ENCODE measurements at places on chromosomes 13 and 19.
A peak's percentile ranks its signal among the peaks of the same experiment; 100 is the strongest.

- no peak for DNase-seq
Observed at GRCh38 chr19:13834244-13835069, 39.2 kb downstream of the ZSWIM4 start.

DNA sequence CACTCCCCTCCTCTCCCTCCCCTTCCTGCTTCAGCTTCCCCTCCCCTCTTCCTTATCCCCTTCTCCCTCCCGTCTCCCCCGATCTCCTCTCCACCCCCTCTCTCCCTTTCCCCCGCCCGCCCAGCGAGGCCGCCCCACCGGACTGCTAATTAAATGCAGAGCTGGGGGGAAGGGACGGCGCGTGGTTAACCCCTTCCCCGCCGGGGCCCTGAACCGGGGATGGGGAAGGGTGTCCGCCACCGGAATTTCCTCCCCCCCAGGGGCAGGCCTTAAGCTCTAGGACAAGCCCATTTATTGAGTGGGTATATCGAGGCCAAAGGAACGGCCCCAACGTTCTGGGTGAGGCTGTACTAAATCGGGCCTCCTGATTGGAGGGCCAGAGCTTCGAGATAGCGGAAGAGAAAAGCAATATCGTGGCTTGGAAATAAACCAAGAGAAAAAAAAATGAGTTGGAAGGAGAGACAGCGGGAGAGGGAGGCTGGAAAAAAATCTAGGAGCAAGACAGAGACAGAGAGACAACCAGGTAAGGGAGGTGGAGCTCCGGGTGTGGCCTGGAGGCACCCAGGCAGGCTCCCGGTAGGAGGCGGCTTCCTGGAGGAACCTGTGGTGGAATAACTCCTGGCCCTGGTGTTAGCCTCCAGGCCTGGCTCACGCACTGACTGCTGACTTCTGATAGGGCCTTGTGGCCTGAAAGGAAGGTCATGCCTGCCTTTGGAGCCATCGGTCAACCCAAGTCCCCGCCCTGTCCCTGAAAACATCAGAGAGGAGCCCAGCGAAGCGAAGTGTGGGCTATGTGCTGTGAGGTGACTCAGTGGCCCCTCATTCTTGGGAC, 11.6 kb upstream of the JUND start:
- DNase-seq: no peak

DNA sequence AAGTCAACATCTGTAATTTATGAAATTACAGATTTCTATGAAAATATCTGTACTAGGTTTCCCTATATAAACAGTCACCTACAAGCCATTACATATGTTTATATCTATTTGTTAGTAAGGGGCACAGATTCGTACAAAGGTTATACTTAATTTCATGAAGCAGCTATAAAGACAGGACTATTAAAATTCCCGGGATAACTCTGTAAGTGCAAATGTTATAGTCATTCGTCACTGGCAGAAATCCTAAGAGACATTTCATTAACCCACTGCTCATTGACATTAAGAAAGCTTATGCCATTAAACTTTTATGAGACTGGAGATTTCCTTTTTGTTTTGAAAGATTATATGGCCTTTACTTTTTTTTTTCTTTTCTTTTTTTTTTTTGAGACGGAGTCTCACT, 122.9 kb downstream of the MYO16 start:
- no peak for DNase-seq

GRCh38 chr19:3124630-3125029, 11.2 kb upstream of the GNA15 start:
- DNase-seq: no peak

DNA sequence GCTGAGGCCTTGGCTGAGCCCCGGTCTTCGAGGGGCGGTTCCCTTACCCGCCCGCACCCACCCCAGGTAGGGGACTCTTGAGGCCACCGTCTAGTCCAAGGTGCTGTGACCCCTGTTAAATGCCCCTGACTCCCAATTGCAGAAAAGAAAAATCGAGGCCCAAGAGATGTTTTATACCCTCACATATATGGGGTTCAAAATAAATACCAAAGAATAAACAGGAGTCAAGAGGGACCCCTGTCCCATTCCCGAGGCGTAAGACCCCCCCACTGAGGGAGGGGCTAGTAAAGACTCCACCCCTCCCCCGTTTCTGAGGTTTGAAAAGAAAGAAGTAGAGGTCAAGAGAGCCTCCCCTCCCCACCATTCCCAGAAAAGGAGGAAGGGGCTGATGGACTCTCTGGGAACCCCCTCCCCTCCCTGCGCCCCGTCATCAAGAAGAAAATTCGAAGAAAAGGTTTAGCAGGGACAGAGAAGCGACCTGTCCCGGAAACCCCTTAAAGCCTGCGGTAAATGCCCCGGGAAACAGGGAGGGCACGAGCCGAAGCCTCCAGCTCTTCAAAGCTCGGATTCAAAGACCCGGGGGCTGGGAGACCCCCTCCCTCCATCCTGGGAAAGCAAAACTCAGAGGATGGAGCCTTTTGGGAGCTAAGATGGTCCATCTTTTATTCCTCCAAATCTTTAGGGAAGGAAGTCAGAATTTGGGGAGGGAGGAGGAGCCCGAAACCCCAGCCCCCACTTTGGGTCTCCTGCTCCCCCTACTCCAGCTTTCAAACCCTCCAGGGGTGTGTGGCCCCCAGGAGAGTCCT, 755 bp upstream of the RAB3A start:
- DNase-seq: peak; percentile 41

DNA sequence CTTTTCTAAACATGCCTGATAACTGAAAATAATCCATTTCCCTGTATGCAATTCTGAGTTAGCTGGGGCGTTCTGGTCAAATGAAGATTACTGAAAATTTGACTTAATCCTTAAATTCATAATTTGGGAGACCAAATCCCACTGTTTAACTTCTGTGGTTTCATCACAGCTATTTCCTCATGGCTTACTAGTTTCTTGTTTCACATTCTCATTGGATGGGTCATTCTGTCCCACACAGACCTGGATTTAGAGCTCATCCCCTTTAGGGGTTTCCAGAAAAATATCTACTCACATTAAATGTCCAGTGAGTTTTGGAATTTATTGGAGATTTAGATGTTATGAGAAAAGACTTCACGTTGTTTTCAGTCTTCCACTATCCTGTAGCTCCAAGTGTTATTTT, 709.3 kb upstream of the KLHL1 start:
- no peak for DNase-seq

All from stimulated activated CD4-positive, alpha-beta T cell treated with anti-CD3 and anti-CD28 coated beads, Interleukin-12 subunit alpha, Interleukin-12 subunit beta, amount 100 ng/mL, for 4 hours (primary cell).